ENCODE measurements at places on chromosomes 5 and 9.

DNA sequence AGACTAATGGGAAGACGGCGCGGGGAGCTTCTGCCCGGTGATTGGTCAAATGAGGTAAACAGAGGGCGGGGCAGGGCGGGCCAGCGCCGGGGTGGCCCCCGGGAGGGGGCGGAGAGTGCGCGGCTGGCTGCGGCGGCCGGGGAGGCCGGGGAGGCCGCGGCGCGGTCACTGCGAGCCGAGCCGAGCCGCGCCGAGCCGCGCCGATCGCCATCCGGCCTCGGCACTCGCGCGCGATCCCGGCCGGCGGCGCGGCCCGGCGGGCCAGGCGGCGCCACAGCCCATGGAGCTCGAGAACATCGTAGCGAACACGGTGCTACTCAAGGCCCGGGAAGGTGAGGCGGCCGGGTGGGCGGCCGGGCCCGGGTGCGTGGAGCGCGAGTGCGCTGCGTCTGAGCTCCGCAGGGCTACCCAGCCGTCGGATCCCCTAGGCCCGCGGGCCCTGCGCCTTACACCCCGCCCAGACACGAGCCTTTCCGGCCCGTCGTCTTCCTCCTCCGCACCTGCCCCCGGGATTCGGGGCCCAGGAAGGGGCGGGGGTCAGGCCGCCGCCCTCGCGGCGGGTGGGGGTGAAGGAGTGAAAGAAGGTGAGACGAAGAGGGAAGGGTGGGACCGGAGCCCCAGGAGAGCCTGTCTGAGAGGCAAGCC lies at the start of gene GRK6:
Gene GRK6, plus strand, starts transcription at position 111 of the 645 bp plus-strand sequence. Its CDS starts 170 bp downstream, at position 281.
- peak; percentile 34 for DNase-seq

DNA sequence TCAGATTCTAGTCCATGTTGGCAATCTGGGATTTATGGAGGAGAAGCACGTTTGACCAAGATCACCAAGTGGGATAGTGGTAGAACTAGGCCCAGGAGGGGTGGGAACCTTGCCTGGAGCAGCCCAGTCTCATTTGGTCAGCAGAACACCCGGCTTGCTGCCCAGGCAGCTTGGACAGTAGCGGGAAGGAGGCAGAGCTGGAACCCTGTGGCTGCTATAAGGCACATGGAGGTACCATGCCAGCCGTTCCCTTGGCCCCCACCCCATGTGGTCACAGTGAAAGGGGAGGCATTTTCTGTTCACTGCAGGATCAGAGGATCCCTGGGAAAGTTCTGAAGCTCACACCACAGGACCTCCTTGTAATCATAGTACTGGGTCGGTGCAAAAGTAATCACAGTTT lies 75.4 kb upstream of the ORM1 start:
- DNase-seq = no peak

DNA sequence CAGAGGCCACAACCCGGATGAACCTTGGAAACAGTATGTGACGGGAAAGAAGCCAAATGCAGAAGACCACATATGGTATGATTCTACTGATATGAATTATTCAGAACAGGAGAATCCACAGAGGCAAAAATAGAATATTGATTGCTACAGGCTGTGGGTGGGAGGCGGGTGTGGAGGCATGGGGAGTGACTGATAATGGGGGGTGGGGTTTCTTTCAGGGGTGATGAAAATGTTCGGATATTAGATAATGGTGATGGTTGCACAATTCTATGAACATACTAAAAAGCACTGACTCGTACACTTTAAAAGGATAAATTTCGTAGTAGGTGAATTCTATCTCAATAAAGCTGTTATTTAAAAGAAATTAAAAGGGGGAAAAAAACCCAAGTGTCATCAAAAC lies 10.7 kb downstream of the IL4 start:
- DNase-seq = no peak

GRCh38 chr5:139912158-139912557 lies 116.5 kb downstream of the PSD2 start:
- no peak for DNase-seq

GRCh38 chr9:346111-346571 lies 131.5 kb downstream of the DOCK8 start:
- DNase-seq = no peak

DNA sequence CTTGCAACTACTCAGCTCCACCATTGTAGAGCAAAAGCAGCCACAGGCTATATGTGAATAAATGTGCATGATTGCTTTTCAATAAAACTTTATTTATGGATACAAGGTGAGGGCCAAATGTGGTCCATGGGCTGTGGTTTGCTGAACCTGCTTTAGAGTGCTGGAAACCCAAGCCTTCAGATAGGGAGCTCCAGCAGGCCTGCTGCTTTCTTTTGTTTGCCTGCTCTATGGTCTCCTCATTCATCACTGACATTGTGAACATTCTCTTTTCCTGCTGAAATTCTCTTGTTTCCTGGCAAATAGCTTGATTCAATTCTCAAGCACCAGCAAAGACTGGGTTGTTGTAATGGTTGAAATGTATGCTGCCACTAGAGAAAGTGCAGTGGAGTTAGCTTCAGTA lies 26.0 kb downstream of the EGFLAM start:
- DNase-seq = no peak

DNA sequence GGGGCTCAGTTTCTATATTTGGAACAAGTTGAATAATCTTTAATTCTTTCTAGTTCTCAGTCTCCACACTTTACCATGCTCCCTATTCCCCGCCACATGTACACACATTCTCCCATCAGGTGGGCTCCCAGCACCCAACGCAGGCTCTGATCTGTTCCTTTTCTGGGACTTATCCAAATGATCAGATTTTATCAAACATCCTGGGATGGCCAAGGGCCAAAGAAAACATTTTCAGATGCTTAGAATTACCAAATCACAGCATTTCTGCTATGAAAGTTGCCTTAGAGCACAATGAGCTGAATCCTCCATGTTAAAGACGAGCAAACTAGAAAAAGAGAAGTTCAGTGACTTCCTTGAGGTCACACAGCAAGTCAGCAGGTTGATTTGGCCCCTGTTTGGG lies 153.4 kb downstream of the SEC61B start:
- no peak for DNase-seq

GRCh38 chr5:97182571-97183099 lies 412 bp downstream of the RIOK2 start:
- peak; percentile 54 for DNase-seq

- DNase-seq = no peak
These were observed 231.1 kb downstream of the MLLT3 start for GRCh38 chr9:20391208-20391607.
